Stimulated activated CD4-positive, alpha-beta T cell treated with anti-CD3 and anti-CD28 coated beads, Interleukin-2, amount 100 ng/mL, for 48 hours (primary cell): ENCODE measurements at places on chromosomes 7 and 10.

DNA sequence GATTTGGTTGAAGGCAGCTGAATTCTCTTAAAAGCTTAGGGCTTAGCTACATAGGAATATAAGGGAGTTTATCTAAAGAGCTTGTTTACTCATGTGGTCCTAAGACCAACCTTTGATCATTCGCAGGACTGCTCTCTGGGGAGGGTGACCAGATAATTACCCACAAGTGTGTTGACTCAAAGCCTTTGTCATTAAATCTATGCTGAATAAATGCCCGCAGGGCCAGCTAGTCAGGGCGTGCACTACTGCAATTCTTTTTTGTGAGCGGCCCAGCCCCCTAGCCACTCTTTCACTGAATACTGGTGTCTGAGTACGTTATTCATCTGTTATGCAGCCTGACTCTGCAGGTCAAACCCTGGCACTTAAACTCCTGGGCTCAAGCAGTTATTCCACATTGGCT, 69.6 kb downstream of the AKAP9 start:
- no peak for DNase-seq

GRCh38 chr7:50369143-50370026, 64.9 kb downstream of the IKZF1 start:
- DNase-seq = no peak

DNA sequence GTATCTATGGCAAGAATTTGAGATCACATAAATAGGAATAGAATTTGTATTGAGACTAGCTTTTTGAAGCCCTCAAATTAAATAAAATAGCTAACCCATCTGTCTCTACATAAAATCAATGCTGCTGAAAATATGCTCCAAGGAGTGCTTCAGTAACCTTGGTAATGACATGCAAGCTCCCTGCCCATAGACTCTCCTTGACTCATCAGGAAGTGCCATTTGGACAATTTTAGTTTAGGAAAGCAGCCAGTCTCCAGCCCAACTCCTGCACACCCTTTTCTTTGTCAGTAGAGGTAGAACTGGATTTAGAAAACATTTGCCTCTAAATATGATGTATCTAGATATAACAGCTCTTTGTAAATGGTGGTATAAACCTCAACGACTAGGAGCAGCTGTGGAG, 69.9 kb upstream of the PTPRZ1 start:
- no peak for DNase-seq

DNA sequence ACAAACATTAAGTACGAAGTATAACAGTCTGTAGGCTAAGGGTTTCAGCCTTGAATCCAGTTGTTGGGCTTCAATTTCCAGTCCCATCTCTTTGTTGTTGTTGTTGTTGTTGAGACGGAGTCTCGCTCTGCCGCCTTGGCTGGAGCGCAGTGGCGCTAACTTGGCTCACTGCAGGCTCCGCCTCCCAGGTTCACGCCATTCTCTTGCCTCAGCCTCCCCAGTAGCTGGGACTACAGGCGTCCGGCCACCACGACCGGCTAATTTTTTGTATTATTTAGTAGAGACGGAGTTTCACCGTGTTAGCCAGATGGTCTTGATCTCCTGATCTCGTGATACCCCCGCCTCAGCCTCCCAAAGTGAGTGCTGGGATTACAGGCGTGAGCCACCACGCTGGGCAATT, 464.9 kb downstream of the ANKRD7 start:
- no peak for DNase-seq

- no peak for DNase-seq
Observed at GRCh38 chr7:26789481-26790184, 74.8 kb downstream of the SKAP2 start.

DNA sequence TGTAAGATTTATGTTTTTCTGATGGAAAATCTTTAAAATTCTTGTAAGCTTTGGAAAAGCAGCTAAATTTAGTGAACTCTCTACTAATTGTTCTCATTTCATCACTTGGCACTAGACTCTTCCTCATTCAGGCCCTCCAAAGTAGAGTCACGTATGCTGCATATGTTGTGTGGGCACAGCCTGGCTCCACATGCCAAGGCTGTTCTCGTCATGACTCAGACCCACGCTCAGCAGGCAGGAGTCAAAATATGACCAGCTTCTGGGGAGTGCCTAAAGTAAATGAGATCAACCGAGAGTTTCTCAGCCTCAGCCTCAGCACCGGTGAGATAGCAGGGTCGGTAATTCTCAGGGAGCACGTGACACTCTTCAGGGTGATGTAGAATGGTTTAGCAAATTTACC, 1672.9 kb downstream of the REEP3 start:
- DNase-seq = no peak

- no peak for DNase-seq
Observed at GRCh38 chr7:32403463-32404229, 86.5 kb downstream of the LSM5 start.

GRCh38 chr7:92325173-92325572, 79.4 kb downstream of the ANKIB1 start:
- no peak for DNase-seq
